HT-29 (cell line): ENCODE measurements at places on chromosomes 5 and 9. TPM values are rescaled to one million over a fixed set of nuclear protein-coding genes. Genes with fewer than 3 reads are reported as not detected.

- DNase-seq, result no peak
Measured at GRCh38 chr5:130976493-130976892, 188.6 kb downstream of the HINT1 start.

GRCh38 chr9:35526087-35526801 lies 36.3 kb downstream of the RUSC2 start:
- no peak for DNase-seq

GRCh38 chr5:92899611-92900010 lies 681.4 kb downstream of the NR2F1-AS1 start:
- DNase-seq, result no peak

DNA sequence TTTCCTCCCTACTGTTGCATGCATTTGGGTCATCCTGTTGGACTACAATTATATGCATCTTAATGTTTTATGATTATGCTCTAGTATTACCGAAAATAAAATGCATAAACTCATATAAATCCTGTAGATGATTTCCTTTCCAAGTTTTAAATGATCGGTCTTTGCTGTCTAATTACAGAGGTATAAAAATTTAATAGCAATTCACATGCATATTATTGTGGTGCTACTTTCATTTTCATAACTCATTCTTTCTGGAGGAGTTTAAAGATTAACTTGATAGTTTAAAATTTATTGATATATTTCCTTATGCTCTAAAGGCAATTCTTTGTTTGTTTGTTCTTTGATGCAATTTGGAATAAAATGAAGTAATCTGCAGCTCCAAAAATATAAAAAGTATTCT lies 1475.1 kb downstream of the MAT2B start:
- DNase-seq, result no peak

Gene ZNF346
- total RNA-seq, result 15.9 TPM in 2 replicates
